ENCODE measurements at places on chromosomes 2 and 18.

DNA sequence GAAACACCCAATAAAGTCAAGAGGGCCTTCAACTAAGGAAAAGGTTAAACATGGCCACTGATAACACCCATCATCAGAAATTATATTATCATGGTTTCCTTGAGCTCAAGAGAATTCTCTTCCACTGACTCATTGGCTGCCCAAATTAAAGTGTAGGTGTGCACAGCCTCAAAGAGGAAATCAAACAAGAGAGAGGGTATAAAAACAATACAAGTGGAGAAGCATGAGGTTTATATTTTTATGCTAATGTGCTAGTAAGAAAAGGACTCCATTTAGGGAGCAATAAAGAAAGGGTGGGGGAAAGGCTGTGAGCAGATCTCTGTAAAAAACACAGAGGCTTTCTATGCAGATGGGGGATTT lies 168.8 kb upstream of the VRK2 start:
- no peak for DNase-seq

GRCh38 chr2:233857511-233858141 lies 3.3 kb upstream of the HJURP start:
- DNase-seq = peak; percentile 42

DNA sequence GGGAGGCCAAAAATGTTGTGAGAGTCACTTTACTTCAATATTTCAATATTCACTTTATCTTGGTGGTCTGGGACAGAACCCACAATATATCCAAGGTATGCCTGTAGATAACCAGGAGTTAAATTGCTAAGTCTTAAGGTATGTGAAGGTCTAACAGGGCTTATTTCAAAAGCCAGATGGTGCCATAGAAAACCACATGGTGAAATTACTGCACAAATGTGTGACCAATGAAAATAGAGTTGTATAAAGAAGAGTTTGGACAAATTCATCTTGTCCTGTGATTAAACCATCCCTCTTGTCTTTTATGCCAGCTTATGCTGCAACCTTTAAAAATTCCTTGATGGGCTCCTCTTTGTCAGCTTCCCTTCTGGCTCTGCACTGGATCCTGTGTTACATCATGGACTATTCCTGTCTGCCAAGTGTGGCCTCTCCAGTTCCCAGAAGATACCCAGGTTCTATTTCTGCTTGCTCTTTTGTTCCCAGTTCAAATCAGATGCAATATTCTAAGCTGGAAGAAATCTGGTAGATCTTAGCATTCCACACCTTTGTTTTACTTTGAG lies 46.8 kb downstream of the ANTXR1 start:
- DNase-seq = no peak

DNA sequence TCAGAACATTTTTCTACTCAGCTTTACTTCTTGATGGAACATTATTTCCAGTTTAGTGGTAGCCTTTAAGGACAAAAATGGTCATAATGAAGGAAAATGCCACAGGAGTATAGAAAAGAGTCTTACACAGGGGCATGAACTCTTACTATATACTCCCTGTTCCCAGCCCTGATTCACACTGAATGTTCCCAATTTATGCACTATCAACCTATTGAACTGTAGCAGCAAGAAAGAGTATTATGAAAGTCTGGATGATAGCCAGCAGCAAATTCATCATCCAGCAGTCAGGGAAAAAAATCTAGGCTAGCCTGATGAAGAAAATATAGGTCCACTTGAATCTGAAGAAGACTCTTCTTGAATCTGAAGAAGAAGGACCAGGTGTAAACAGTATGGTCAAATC lies 1170.3 kb upstream of the CHAC2 start:
- DNase-seq = no peak

GRCh38 chr2:150586858-150587257 lies 99.4 kb upstream of the RND3 start:
- no peak for DNase-seq

- no peak for DNase-seq
These were observed 156.9 kb upstream of the BARD1 start for GRCh38 chr2:214966420-214966819.

DNA sequence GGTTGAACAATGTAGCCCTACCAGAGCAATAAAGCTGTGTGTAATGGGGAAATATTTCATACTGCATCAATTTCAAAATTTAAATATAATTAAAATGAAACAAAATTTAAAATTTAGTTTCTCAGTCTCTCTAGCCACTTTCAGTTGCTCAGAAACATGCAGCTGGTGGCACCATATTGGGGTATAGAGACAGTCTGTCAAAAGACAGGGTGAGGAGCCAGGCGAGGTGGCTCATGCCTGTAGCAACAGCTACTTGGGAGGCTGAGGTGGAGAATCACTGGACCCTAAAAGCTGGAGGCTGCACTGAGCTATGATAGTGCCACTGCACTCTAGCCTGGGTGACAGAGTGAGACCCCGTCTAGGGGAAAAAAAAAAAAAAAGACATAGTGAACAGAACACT lies 20.1 kb downstream of the ANXA4 start:
- DNase-seq = no peak

- DNase-seq = no peak
These were observed 195.1 kb downstream of the TMEM247 start for GRCh38 chr2:46674488-46674887.

DNA sequence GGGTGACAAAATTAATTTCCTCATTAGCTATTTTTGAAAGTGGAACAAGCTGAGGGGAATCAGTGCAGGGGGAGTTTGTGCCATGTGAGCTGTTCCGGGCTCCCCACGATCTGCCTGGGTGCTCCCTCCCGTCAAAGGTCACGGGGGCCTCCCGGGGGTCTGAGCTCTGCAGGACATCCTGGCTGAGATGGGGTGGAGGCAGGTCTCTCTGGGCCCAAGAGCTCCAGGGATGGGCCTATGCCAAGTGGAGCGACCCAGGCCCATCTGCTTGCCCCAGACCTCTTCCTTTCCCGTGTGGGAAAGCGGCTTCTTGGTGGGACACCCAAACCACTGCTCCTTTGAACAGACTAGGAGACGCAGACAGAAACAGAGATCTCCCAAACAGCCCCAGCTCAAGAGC lies 143.3 kb upstream of the ID2 start:
- no peak for DNase-seq

DNA sequence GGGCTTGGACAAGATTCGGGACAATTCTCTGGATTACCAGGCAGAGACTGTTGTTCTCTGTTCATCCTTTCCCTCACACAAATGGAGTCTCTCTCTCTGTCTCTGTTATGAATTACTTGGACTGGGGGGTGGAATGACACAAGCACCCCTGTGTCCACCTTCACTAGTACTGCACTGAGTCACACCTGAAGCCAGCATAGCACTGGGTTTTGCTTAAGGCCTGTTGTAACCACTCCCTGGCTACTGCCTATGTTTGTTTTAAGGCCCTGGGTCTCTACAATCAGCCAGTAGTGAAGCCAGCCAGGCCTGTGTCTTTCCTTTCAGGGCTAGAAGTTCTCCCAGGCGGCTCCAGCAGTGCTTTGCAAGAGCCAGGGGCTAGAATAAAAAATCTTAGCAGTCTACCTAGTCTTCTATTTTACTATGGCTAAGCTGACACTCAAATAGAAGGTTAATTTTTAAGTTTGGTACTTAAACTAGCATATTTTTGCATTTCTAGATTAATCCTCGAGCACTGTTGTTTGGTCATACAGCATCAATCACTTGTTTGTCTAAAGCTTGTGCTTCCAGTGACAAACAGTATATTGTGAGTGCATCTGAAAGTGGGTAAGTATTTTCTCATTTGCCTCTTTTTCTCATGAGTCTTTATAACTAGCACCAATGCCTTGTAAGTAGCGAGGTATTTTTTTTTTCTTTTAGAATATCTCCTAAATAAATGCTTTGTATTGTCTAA lies 27.8 kb downstream of the WDR7 start:
- DNase-seq = no peak

- no peak for DNase-seq
These were observed 59.5 kb downstream of the ABCG8 start for GRCh38 chr2:43898134-43898837.

DNA sequence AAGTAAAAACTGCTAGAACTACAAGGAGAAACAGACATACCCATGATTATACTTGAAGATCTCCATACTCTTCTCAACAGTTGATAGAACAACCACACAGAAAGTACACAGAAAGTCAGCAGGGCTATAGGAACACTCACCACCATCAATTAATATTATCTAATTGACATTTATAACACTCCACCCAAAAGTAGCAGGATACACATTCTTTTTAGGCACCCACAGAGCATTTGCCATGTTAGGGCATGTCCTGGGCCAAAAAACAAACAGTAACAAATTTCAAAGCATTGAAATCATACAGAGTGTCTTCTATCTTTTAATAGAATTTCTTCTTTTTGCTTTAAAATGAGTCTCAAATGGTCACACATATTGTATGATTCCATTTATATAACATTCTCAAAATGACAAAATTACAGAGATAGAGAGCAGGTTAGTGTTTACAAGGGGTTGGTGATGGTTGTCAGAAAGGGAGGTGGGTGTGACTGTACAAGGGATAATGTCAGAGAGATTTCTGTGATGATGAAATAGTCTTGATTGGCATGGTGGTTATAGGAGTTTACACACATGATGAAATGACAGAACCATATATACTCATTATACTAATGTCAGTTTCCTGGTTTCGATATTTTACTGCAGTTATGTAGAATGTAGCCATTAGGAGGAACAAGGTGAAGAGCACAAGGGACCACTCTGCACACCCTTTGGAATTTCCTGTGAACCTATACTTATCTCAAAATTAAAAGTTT lies 82.8 kb downstream of the NCK2 start:
- no peak for DNase-seq

DNA sequence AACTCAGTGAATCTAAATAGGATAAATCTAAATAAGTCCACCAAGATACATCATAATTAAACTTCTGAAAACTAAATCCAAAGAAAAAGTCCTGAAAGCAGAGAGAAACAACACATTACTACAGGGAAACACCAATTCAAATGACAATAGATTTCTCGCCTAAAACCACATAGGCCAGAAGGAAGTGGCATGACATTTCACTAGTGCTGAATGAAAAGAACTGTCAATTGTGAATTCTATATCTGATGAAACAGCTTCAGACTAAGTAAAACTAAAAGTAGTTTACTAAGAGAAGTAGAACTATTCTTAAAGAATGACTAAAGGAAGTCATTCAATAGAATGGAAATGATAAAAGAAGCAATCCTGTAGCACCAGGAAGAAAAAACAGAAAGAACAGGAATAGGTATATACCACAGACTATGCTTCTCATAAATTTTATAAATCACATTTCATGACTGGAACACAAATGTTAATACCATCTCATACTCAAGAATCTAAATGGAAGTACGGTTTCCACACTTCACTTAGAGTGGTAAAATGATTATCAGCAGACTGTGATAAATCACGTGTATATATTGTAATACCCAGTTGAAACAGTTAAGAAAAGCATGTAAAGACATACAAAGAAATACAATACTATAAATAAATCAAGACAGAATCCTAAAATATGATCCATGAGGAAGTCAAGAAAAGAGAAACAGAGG lies 46.4 kb downstream of the ASXL2 start:
- DNase-seq = no peak

DNA sequence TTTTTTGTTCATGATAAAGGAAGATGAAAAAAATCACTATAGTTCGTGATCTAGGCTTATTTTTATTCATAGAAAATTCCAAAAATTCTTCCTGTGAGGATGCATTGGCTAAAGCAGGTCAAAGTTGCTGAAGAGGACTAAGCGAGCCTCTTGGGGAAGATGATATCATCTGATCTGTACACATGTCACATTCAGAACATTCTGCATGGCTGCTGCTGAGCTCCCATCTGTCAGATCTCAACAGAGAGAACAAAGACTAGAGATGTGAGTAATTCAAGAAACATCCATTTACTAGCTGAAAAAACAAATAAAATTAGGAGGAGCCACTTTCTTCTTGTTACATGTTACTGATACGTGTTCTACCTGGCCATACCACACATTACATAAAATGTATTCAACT lies 518.6 kb upstream of the FSIP2 start:
- no peak for DNase-seq

GRCh38 chr2:43178602-43179542 lies 47.5 kb downstream of the ZFP36L2 start:
- no peak for DNase-seq

DNA sequence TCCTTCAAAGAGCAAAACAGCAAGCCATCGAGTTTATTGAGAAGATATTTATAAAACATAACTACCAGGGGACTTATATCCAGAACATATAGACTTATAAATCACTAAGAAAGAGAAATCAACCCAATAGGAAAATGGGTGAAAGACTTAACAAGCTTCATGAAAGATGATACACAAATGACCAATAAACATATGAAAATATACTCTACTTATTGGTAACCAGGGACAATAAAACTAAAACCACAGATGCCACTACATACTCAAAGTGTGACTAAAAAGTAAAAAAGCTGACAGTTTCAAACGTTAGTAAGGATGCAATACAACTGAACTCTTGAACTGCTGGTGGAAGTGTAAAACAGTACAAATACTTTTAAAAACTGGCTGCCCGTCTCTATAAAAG lies 154.3 kb downstream of the TMEM163 start:
- no peak for DNase-seq

GRCh38 chr2:113179446-113180045 lies 5.8 kb downstream of the PSD4 start:
- DNase-seq = no peak

DNA sequence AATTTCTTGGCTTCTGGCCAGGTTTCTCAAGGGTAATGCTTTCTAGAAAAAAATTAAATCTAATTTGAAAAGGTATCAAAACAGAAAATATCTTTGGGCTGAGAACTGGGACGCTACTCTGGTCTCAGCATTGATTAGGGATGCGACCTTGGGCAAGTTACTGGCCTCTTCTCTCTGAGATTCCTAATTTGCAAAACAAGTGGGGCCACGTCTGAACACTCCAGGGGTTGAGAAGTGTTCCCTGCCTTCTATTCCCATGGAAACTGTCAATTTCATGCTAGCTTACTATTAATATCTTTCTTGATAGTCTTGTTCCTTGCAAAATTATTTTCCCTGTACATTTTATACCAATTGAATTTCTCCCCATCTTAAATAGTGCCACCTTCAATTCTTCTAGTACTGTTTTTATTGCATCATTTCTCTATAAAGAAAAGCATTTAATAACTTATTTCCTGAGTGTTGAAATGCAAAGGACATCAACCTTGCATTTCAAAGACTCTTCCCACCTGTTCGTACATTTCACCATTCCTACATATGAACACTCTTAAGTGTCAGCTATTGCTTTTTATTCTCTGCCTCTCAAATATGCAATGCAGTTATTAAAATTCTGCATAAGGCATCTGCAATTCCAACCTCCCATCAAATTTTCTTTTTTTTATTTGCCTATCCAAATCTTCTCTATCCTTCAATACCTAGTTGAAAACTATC lies 118.3 kb upstream of the DSEL start:
- DNase-seq = no peak

- DNase-seq = no peak
These were observed 42.6 kb upstream of the ACTR2 start for GRCh38 chr2:65185012-65185411.

All from stimulated activated CD4-positive, alpha-beta T cell treated with anti-CD3 and anti-CD28 coated beads, Interleukin-15, amount 100 ng/mL, for 1 hour (primary cell).